ENCODE measurements at places on chromosomes 12 and 14.

DNA sequence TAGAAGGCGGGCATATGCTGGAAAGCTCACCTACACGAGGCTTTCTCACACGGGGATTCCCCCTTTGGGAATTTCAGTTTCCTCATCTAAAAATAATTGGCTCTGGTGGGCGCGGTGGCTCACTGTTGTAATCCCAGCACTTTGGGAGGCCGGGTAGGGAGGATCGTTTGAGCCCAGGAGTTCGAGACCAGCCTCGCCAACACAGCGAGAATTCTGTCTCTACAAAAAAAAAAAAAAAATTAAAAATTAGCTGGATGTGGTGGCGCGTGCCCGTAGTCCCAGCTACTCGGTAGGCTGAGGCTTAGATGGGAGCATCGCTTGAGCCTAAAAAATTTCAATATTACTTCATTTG lies 400 bp upstream of the NDUFA12 start:
- DNase-seq: no peak

DNA sequence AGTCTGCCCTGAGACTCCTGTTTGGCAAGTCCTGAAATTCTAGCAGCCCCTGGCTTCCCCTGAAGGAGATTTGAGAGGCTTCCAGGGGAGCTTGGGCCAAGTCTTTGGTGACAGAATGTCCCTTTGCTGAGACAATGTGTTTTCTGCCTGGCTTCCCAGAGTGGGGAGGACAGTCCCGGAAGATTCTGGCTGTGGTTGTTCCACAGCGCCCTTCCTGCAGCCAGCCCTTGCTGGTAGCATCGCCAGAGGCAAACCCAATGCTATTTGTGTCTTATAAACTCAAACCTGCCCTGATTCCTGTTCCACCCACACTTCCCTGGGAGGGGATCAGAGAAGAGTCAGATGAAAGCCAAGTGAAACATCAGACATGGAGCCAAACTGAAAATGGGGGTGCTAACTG lies 56.4 kb upstream of the OAS1 start:
- no peak for DNase-seq

GRCh38 chr12:122374707-122375106 lies 47.8 kb downstream of the CLIP1 start:
- DNase-seq: no peak

GRCh38 chr12:1509413-1510052 lies 84.8 kb downstream of the FBXL14 start:
- DNase-seq: no peak

DNA sequence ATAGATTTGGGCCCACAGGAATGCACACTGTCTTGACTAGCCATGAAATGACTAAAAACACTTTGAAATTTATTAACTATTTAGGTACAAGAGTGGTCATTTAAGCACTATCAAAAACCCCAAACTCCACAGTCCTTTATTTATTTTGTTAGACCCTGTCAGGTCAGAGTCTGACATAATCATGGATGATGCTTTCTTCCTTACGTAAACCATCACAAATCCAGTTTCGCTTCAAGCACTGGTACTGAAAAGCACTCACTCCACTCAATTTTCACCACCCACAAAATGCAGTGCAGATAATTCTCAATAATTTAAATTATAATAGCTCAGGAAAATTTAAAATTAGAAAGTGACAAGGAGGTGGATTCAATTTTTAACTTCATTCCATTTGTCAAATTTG lies 25.8 kb downstream of the PPP2R5E start:
- DNase-seq: no peak

GRCh38 chr14:78253986-78254385 lies 83.8 kb downstream of the NRXN3 start:
- no peak for DNase-seq

DNA sequence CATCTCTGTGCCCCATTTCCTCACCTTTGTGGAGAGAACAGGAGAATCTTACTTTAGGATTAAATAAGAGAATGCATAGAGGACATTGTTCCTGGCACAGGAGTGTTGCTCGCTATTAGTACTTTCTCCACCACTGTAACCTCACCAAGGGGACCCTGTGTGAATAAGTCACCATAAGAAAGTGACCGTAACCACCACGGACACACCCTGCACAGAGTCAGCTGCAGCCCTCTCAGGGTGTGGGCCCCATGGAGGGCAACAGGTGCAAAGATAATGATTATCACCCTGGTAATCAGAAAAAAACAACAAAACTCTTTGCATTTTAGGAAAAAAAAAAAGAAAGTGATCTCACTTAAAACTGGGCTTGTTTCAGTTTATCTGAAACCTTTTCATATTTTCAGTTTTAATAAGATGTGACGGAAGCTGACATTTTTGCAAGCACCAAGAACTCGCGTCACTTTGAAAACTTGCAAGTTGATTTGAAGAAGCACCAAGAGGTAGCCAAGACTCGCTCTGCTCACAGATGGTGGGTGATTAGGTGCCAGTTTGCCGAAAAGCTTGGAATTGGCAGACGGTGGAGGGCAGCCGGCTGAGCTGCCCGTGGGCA lies 87.0 kb upstream of the VRK1 start:
- DNase-seq: no peak

GRCh38 chr14:99575043-99576023 lies 28.7 kb downstream of the CCDC85C start:
- DNase-seq: peak; percentile 94

GRCh38 chr14:88421286-88421685 lies 35.8 kb downstream of the SPATA7 start:
- DNase-seq: no peak

- DNase-seq: no peak
Observed at GRCh38 chr14:67820428-67820971, 921 bp downstream of the RAD51B start.

DNA sequence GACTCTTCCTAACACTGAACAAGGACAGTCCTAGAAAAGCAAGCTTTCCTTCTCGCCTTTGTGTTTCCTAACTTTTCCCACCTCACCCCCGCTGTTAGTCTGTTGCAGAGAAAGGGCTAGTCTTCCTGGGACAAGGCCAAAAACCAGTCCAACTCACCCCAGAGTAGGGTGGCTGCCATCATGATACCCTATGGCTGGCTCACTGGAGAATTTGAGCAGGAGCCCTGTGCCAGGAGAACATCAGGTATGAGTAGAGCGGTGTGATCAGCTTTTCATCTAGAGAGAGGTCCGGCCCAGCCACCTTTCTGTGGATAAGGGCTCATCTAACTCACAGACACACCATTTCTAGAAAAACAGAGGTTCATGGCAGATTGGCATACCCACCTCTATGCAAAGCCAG lies 16.7 kb upstream of the ZFP36L1 start:
- peak; percentile 89 for DNase-seq

GRCh38 chr12:63470161-63470560 lies 198.1 kb downstream of the DPY19L2 start:
- DNase-seq: no peak
